Natural killer cell treated with Interleukin-12 subunit alpha and Interleukin-12 subunit beta and Interleukin-15 and Interleukin-18, amount 100 ng/mL, for 72 hours (primary cell): ENCODE measurements at places on chromosomes 12 and 14. TPM values are rescaled to one million over a fixed set of nuclear protein-coding genes. Genes with fewer than 3 reads are reported as not detected.

MYRFL gene
- total RNA-seq: not detected

EGLN3 gene
- 1.7 TPM for total RNA-seq

FGF23 gene
- not detected for total RNA-seq

FAM186B gene
- 2.0 TPM for total RNA-seq

CPNE8 gene
- 5.5 TPM for total RNA-seq

RPS26 gene
- total RNA-seq: 24.6 TPM

COX8C gene
- not detected for total RNA-seq

DUSP6 gene
- 65.9 TPM for total RNA-seq

CIT gene
- total RNA-seq: 25.7 TPM

MANSC1 gene
- total RNA-seq: 0.50 TPM

RIPK3 gene
- 12.5 TPM for total RNA-seq

OLR1 gene
- not detected for total RNA-seq

CMA1 gene
- not detected for total RNA-seq

SRRM4 gene
- total RNA-seq: not detected

KLHDC1 gene
- total RNA-seq: 2.4 TPM

JPH4 gene
- total RNA-seq: not detected

STAC3 gene
- 2.5 TPM for total RNA-seq

LRIG3 gene
- total RNA-seq: not detected

SLC4A8 gene
- 4.3 TPM for total RNA-seq

TAS2R8 gene
- total RNA-seq: not detected

VSX2 gene
- total RNA-seq: not detected

IL26 gene
- total RNA-seq: 19.1 TPM

ARHGEF40 gene
- 0.36 TPM for total RNA-seq

LRRK2 gene
- total RNA-seq: 0.29 TPM

GPX2 gene
- not detected for total RNA-seq

DIO2 gene
- total RNA-seq: not detected

TAS2R19 gene
- 11.7 TPM for total RNA-seq

CSRP2 gene
- 0.33 TPM for total RNA-seq

CCDC177 gene
- total RNA-seq: not detected

MDP1 gene
- total RNA-seq: 9.1 TPM

NXPH4 gene
- 0.73 TPM for total RNA-seq

ACSM4 gene
- not detected for total RNA-seq

GDF11 gene
- total RNA-seq: 18.4 TPM

CLEC4A gene
- total RNA-seq: not detected

APOLD1 gene
- total RNA-seq: 3.3 TPM

WNT1 gene
- total RNA-seq: not detected

KRT80 gene
- not detected for total RNA-seq

AMIGO2 gene
- 5.0 TPM for total RNA-seq

MMP19 gene
- 0.24 TPM for total RNA-seq

CCDC196 gene
- not detected for total RNA-seq

BHLHE41 gene
- total RNA-seq: not detected

TMED8 gene
- 23.3 TPM for total RNA-seq

CLEC4D gene
- not detected for total RNA-seq

GRIN2B gene
- total RNA-seq: not detected

NGB gene
- not detected for total RNA-seq

NT5DC3 gene
- 3.9 TPM for total RNA-seq

PTCSC3 gene
- not detected for total RNA-seq

MSI1 gene
- not detected for total RNA-seq

MORN3 gene
- total RNA-seq: 0.43 TPM

TAS2R14 gene
- total RNA-seq: 6.2 TPM

ALX1 gene
- total RNA-seq: not detected

SLC35F4 gene
- total RNA-seq: not detected

GALNT6 gene
- 23.5 TPM for total RNA-seq

DCD gene
- total RNA-seq: not detected

CRIP2 gene
- 2.2 TPM for total RNA-seq

MYBPC1 gene
- not detected for total RNA-seq
